ENCODE measurements at places on chromosomes 7 and 10. TPM values are rescaled to one million over a fixed set of nuclear protein-coding genes. Genes with fewer than 3 reads are reported as not detected.

Gene R3HCC1L
- 12.2 TPM for total RNA-seq

Gene EXOSC1
- total RNA-seq, result 27.7 TPM

Gene PDCD4
- 161 TPM for total RNA-seq

Gene CPVL
- total RNA-seq, result 44.2 TPM

Gene MCM10
- total RNA-seq, result 2.0 TPM

Gene CFTR
- 16.4 TPM for total RNA-seq

Gene BRAT1
- 36.4 TPM for total RNA-seq

Gene NCAPG2
- total RNA-seq, result 9.8 TPM

Gene LRRC17
- total RNA-seq, result 8.2 TPM

Gene ATG9B
- total RNA-seq, result 0.44 TPM

Gene CFAP43
- total RNA-seq, result 3.9 TPM

Gene FAM221A
- total RNA-seq, result 18.1 TPM

Gene TIMM23B
- total RNA-seq, result 24.6 TPM

Gene GIMAP7
- total RNA-seq, result 15.7 TPM

Gene ING3
- 19.0 TPM for total RNA-seq

Gene SPDYE6
- total RNA-seq, result not detected

Gene PSMG3
- 32.6 TPM for total RNA-seq

Gene PNLIP
- not detected for total RNA-seq

Gene RPP38
- total RNA-seq, result 10.6 TPM

Gene TBC1D12
- 27.2 TPM for total RNA-seq

Gene COBL
- total RNA-seq, result 2.2 TPM

Gene NAPEPLD
- 12.1 TPM for total RNA-seq

Gene SEPTIN7
- total RNA-seq, result 177 TPM

Data from breast epithelium (tissue), 4 donors.